ENCODE measurements at places on chromosomes 12 and 14. TPM values are rescaled to one million over a fixed set of nuclear protein-coding genes. Genes with fewer than 3 reads are reported as not detected.

CAPZA3 gene
- not detected for polyA plus RNA-seq

IL23A gene
- polyA plus RNA-seq: 25.2 TPM

GRCh38 chr14:64639340-64639821 is 64.8 kb upstream of the PLEKHG3 start:
- H3K36me3 ChIP-seq: no peaks in the 10 kb centered on the region
- no peak overlapping the region for H3K27ac ChIP-seq
- no peak overlapping the region for H3K4me3 ChIP-seq
- no peaks in the 10 kb centered on the region for H3K4me1 ChIP-seq
- no peak for DNase-seq

ANG gene
- polyA plus RNA-seq: not detected

NR1H4 gene
- not detected for polyA plus RNA-seq

DNA sequence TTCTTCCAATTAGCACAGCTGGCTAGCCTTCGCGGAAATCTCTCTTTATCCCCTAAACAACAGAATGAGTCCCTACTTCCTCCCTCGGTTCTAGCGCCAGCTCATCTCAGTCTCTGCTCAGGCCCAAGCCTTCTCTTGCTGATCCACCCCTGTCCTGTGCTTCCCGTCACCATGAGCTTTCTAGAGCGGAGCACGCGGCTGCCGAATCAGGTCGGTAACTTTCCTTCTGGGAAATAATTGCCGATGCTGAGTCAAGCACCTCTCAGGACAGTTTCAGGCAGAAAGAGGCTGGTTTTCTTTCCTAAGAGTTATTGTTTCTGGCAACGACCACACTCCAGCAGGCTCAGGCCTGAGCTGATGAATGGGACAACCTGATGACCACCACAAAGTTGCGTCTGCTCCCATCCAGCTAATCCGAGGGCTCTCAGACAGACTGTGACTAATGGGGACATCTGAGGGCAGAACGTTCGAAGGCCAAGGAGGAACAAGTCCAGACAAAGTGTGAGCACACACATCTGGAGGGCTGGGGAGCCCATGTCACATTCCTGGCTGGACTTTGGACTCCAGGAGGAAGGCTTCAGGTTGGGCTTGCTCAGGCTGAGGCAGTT is 13.6 kb upstream of the GPR68 start:
- no peaks in the 10 kb centered on the region for H3K36me3 ChIP-seq
- no peak overlapping the region for H3K4me3 ChIP-seq
- H3K4me1 ChIP-seq: peaks cover 25% of the 10 kb centered on the region
- DNase-seq: no peak
- H3K27me3 ChIP-seq: no peaks in the 10 kb centered on the region
- H3K27ac ChIP-seq: no peak overlapping the region

- peaks cover 70% of the 10 kb centered on the region for H3K4me1 ChIP-seq
- no peak overlapping the region for H3K27ac ChIP-seq
- no peaks in the 10 kb centered on the region for H3K36me3 ChIP-seq
- no peaks in the 10 kb centered on the region for H3K27me3 ChIP-seq
Observed at GRCh38 chr14:98018628-98019027, 1221.4 kb downstream of the VRK1 start.

DNA sequence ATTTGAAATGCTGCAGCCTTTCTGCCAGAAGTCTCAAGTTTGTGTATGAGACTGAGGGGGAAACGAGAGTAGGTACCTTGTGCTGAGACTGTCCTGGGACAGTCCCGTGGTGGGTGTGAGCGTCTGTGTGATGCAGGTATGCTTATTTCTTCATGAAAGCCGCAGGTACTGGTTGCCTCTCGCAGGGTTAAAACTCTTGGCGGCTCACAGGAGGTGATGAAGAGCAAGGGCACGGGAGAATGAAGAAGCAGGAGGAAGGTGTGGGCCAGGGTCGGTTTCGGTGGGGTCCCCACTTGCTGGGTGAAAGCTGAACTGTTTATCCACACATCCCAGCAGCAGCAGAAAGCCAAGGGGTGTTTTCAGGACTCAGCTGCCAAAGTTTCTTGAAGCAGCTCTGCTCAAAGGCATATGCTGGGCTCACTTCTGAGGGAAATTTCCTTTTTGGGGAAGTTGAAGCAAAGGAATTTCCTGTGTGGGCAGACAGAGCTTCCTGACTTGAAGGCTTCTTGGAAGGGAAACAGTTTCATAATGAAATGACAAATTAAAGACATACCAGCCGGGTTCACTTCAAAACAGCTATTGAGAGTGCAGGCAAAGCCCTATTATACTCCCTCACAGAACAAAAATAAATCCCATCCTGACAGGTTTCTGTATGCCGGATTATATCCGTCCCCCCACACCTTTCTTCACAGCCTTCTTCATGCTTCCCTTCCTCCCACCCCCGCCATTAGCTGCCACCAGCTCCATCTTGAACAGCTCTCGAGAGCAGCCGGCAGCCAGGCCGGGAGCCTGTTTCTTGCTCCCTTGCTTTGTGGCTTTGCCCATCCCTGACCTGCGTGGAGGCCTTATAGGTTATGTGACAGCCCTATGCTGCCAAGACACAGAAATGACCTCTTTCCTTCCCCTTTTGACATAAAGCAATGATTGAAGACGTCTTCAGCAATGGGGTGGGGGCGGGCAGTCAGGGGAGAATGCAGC is 116.6 kb downstream of the ETV6 start:
- no peak for DNase-seq
- H3K27ac ChIP-seq: peak overlapping the region; percentile 36
- no peaks in the 10 kb centered on the region for H3K36me3 ChIP-seq

GRCh38 chr12:114955414-114956014 is 271.5 kb upstream of the TBX3 start:
- H3K27ac ChIP-seq: no peak overlapping the region
- no peaks in the 10 kb centered on the region for H3K4me1 ChIP-seq
- no peak for DNase-seq
- H3K27me3 ChIP-seq: no peaks in the 10 kb centered on the region
- no peak overlapping the region for H3K4me3 ChIP-seq

FSCB gene
- polyA plus RNA-seq: not detected

CRACR2A gene
- 8.2 TPM for polyA plus RNA-seq
